Renal cortical epithelial cell (primary cell): ENCODE measurements at places on chromosomes 4 and X. TPM values are rescaled to one million over a fixed set of nuclear protein-coding genes. Genes with fewer than 3 reads are reported as not detected.

Gene RPS6KA6
- total RNA-seq, result 1.2 and 10.1 TPM in 2 replicates

DNA sequence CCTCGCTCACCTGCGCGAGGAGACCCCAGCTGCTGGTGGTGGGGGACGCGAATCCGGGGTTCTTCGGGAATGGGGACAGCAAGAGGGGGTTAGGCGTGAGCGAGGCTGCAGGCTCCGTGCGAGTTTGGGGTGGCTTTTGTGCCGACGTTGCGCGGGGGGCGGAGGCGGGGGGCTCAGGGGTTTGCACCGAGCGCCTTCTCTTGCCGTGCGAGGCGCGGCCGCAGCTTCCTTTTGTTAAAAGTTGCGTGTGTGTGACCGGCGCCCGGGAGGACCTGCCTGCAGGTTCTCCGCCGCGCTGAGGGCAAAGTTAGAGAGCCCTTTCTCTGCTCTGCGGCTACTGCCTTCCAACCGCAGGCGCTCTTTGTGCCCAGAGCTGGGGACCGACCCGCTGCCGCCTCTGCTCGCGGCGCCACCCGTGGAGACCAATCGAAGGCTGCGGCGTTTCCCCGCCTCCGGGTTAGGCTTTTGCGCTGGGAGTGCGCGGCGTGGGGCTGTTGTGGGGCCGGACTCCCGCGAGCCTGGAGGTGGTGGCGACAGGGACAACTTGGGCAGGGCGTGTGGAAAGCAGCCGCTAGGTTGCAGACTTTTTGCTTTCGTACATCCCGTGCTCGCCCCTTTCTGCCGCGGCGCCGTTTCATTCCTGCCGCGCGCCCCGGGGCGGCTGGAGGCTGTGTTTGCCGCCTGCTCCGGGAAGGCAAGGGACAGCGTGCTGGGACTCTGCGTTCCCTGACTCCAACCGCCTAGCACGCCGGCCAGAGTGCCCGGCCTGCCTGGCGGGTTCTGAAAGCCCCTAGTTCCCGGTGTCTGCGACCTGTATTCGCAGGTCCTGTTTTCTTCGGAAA is 716 bp downstream of the KIT start:
- DNase-seq, result no peak

Gene CFP
- 0.05 TPM in 1 of 2 replicates, not detected in the other for total RNA-seq

GRCh38 chr4:54159543-54159942 is 59.6 kb downstream of the GSX2 start:
- DNase-seq, result no peak

DNA sequence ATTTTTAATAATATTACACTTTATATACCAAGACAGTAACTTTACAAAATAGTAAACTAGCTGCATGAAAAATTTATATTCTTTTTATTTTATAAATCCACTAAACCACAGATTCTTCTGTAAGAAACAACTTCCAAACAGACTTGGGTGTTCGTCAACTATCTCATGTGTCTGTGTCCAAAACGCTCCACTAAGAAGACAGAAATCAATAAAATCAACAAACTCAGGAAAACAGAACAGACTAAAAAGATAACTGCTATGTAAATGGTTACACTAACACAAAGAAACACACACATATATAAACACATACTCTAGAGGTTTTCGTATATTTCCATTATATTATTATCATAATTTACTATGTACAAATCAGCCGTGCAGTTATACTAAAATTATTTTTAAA is 158.4 kb downstream of the PPP3CA start:
- DNase-seq, result no peak

- no peak for DNase-seq
Measured at GRCh38 chrX:42050345-42050744, 127.0 kb upstream of the CASK start.

GRCh38 chrX:2717312-2717711 is 26.2 kb downstream of the CD99 start:
- no peak for DNase-seq

Gene S100G
- not detected in 2 replicates for total RNA-seq

DNA sequence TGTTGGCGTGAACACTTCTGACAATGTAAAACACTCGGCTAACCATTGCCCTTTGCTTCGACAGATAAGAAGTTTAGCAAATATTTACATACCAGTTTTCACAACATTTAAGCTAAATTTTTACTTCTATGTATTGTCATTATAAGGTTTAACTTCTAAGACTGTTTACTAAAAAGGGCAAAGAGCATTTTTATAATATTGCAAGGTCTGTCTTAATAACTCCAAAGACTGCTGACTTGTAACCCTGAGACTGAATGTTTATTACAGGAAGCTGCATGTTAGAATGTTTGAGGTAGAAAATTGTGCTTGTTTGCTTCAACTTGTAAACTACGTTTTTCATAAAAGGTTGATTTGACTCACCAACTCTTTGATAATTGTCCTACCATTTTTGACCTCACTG is 213.2 kb upstream of the RPS6KA3 start:
- no peak for DNase-seq

Gene FREM3
- not detected in 2 replicates for total RNA-seq

Gene RENBP
- total RNA-seq, result 1.9 and 3.6 TPM in 2 replicates

Gene TENM3
- 1.2 and 4.5 TPM in 2 replicates for total RNA-seq

Gene CEP135
- total RNA-seq, result 5.4 and 8.9 TPM in 2 replicates

DNA sequence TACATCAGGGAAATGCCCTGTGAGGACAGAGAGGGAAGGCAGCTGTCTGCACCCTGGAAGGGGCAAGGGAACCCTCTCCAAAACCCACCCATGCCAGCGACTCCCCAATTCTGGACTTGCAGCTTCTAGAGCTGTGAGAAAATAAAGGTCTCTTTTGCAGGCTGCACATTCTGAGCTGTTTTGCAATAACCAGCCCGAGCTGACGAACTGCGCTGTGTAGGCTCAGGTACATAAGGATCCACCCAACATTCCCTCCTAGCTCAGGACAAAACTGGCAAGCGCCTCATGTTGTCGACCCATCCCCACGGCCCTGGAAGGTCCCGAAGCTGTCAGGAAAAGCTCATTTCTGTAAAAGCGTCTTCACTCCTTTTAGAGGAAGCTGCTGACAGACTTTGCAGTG is 271.8 kb downstream of the CRLF2 start:
- no peak for DNase-seq

DNA sequence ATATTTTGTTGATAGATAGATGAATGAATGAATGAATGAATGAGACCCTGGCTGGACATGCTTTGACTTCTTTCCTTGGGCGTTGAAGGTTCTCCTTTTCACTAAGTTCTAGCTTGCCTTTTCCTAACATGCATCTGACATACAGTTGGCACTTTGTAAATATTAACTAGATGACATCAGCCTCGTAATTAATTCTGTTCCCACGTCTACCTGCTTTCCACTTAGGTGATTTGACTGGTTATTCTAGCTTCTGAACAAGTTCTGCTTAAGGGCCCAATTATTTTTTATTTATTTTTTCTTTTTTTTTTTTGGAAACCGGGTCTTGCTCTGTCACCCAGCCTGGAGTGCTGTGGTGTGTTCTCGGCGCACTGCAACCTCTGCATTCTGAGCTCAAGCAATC is 13.9 kb upstream of the RASL11B start:
- DNase-seq, result peak; percentile 86

DNA sequence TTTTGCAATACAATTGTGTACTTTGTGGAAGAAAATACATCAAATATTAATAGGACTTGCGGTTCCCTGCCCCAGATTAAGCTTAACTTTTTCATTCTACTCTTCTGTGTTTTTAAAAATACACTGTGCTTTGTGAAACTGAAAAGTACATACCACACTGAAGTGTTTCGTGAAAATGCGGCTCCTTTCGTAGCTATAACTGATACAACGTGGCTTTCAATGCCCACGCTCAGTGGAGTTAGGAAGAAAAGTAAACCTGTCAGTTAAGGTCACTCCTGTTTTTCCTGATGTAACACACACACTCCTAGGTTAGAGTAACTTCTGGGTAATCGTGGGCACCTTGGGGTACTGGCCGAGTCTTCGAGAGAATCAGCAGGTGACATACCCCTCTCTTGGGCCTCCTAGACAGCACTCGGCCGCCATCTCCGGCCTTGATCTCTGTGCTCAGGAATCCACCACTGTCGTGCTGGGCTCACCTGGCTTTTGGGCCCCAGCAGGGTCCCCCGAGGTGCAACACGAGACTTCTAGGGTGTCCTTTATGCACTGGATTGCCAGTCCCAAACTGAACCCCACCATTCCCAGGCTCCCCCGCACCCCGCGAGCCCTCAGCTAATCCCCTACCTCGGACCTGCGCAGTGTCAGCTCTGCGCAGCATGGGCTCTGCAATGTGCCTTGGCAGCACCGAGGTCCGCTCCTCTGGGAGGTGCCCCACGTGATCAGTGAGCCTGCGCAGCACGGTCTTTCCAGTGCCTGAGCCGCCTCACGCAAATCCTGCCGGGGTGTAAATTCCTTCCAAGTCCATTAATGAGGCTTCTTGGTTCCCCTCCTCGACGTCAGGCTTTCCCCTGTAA is 162.6 kb upstream of the INTU start:
- DNase-seq, result no peak

Gene DMP1
- not detected in 2 replicates for total RNA-seq

DNA sequence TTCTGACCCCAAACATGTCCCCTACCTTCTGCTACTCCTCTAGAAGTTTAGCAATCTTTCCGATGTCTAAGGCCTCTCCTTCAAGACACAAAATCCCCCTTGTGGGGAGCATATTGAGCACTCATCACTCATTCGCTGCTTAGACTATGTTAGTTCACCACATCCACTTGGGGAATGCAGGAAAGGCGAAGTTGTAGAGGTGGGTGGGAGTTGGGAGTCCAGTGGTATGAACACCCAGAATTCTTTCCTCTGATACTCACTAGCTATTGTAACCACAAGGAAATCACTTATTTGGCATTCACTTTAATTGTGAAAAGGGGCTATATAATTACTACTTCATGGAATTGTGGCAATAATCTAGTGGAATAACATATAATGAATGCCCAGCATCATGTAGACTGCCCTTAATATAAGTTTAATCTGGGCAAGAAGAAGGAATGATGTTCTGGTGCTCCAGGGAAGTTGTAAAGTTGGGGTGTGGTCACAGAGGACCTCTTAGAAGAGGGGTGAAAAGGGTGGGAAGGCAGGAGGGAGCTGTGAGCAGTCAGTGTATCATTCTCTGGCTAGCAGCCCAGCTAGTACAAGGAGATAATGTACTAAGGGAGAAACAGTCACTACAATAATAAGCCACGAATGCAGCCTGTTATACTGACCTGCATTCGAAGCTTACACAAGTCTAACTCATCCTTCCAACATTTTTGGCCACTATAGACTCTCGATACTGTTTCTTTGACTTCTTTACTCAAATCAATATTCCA is 468.2 kb upstream of the DIPK2B start:
- peak; percentile 69 for DNase-seq

DNA sequence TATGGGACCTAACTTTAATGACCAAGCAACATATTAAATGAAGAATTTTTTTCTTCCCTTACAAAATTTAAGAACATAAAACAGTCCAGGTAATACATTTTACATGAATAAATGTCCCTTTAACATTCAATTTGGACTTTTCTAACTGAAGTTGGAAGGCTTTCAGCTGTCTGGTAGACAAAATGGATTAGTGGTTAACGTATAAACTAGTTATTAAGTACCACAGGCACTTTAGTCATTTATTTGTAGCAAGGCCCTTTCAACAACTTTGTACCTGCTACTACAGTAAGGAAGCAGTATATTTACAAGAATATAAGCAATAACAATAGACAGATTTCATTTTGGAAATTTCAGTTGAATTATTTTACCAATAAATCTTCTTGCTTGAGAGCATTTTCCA is 152.5 kb upstream of the TENT5D start:
- peak; percentile 45 for DNase-seq

DNA sequence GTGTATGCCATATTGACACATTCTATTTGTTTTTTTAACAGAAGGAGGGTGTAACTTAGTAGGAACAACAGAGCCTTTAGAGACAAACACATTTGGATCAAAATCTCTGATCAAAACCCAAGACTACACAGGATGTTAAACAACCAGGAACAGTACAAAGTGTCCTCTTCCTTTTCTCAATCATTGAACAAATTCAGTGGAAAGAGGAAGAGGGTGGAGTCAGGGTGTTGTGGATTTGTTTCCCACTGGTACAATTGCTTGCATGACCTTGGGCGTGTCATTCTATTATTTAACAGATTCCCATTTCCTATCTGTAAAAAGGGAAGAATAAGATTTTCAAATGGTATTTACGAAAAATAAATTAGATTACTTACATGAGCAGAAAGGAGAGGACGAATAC is 1162.8 kb upstream of the PRKX start:
- DNase-seq, result no peak

DNA sequence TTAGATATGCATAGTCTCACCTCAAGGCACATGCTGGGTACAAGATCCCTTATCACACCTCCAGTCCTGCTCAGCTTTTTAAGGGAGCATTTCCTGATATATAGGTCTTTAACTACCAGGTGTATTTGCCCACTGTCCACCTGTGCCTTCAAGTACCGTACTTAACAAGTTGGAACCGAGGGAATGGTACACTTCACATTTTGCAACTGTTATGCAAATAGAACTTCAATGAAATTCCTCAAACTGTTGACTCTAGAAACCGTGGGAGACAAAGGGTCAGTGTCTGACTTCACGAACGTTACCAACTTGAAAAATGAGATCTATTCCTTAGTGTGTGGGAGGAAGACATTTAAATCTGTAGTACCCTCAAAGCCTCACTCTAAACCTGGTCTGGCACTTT is 5.2 kb downstream of the TRIM2 start:
- DNase-seq, result peak; percentile 49

- DNase-seq, result no peak
Measured at GRCh38 chr4:112973750-112974251, 75.7 kb upstream of the ANK2 start.

Gene RRH
- total RNA-seq, result 0.15 TPM in 1 of 2 replicates, not detected in the other

Gene GUF1
- 15.1 and 21.7 TPM in 2 replicates for total RNA-seq

Gene CLDN22
- total RNA-seq, result not detected in 2 replicates

DNA sequence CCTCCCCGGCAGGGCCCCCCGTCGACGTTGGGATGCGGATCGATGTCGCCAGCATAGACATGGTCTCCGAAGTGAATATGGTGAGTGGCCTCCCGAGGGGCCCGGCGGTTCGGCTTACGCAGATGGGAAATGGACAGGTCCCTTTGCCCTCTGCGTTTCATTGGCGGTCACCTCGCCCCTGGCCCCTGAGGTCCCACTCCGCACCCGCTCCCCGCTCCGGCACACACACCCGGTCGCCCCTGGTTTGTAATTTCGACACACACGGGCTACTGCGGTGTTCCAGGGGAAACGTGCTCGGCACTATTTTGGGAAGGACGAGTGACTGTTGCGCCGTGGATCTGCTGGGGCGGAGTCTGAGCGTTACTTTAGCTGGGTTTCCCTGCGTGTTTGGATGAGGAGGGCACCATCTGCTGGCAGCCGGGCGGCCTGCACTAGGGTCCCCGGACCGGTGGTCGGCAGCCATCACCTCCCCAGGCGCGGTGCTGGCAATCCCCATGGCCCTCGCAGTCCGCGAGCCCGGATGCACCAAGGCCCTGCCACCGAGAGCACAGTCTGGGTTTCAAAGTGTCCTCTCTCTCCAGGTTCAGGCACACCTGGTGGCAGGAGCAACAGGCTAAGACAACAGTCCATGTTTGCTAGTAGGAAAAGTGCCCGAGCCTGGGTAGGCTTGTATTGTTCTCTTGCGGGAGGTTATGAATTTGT is 1.2 kb downstream of the GABRB1 start:
- no peak for DNase-seq

- DNase-seq, result peak; percentile 60
Measured at GRCh38 chr4:150297861-150298474, 219.7 kb downstream of the DCLK2 start.

GRCh38 chrX:22533898-22534297 is 261.2 kb downstream of the CBLL2 start:
- no peak for DNase-seq
